ENCODE measurements at places on chromosomes 13 and 19. TPM values are rescaled to one million over a fixed set of nuclear protein-coding genes. Genes with fewer than 3 reads are reported as not detected.

DNA sequence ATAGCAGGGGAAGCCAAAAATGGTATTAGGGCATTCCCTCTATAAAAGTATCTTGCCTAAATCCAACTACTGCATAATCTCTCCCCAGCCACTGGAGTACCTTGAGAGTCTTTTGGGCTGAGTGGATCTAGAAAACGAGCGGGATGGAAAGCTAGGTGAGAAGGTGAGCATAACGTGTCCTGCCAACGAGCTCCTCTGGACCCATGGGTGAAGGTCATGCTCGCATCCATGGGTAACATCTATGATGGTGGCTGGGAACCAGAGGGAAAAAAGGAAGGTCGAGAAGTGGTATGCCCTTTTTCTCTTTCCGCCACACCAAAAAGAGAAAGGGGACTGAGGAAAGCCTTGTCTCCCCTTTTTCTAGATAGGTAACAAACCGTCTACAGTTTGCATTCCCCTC is 63.0 kb downstream of the ZNF208 start:
- no peak overlapping the region for H3K27ac ChIP-seq
- no peaks in the 10 kb centered on the region for H3K36me3 ChIP-seq
- no peak for DNase-seq
- no peak overlapping the region for H3K4me3 ChIP-seq

- no peak overlapping the region for H3K4me3 ChIP-seq
- peaks cover 36% of the 10 kb centered on the region for H3K27me3 ChIP-seq
- peaks cover 9% of the 10 kb centered on the region for H3K4me1 ChIP-seq
- DNase-seq, result no peak
- no peak overlapping the region for H3K27ac ChIP-seq
Measured at GRCh38 chr19:48394331-48395169, 1.1 kb downstream of the GRIN2D start.

GRCh38 chr13:101415358-101416174 is 742 bp downstream of the NALCN start:
- H3K36me3 ChIP-seq, result no peaks in the 10 kb centered on the region
- DNase-seq, result no peak
- no peak overlapping the region for H3K27ac ChIP-seq
- no peak overlapping the region for H3K4me3 ChIP-seq
- H3K27me3 ChIP-seq, result peaks cover 8% of the 10 kb centered on the region

GRCh38 chr19:795073-795611 is 2.1 kb upstream of the PTBP1 start:
- H3K27me3 ChIP-seq, result no peaks in the 10 kb centered on the region
- no peak overlapping the region for H3K4me3 ChIP-seq
- H3K27ac ChIP-seq, result no peak overlapping the region
- no peak for DNase-seq
- H3K4me1 ChIP-seq, result peaks cover 2% of the 10 kb centered on the region

GRCh38 chr13:66343224-66343828 is 886.8 kb downstream of the PCDH9 start:
- H3K27ac ChIP-seq, result no peak overlapping the region
- H3K4me3 ChIP-seq, result no peak overlapping the region
- no peaks in the 10 kb centered on the region for H3K36me3 ChIP-seq
- DNase-seq, result no peak

Gene AP1M1
- polyA plus RNA-seq, result 70.0 TPM

Gene SMAD9
- polyA plus RNA-seq, result 2.5 TPM

Gene FAM83E
- 32.3 TPM for polyA plus RNA-seq

Gene ALDH16A1
- polyA plus RNA-seq, result 38.7 TPM

Gene VWA8
- polyA plus RNA-seq, result 4.9 TPM
